Nucleus accumbens (tissue), 56 donors: ENCODE measurements at places on chromosomes 2 and 18.

- DNase-seq, result no peak
Measured at GRCh38 chr18:9849407-9850283, 36.1 kb upstream of the TXNDC2 start.

GRCh38 chr18:14093307-14093915 lies 38.8 kb downstream of the ZNF519 start:
- DNase-seq, result no peak

- DNase-seq, result no peak
Measured at GRCh38 chr2:226797289-226797988, 2.2 kb downstream of the IRS1 start.

GRCh38 chr2:24761866-24762265 lies 31.3 kb downstream of the PTRHD1 start:
- DNase-seq, result no peak

DNA sequence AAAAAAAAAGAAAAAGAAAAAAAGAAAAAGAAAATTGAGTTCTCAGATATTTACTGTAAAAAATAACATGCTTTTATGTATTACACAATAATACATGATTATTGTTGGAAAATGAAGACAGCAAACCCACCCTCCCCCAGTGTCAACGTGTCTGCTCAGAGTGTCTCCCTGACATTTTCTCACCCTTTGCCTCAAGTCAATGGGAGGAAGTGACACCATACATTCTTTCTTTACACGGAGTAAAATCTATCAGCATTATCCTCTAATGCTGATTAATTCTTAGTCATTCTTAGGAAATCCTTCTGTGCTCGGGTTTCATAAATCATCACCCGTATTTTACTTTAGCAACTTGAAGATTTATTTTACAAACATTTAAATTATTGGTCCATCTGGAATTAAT lies 32.0 kb downstream of the CTAGE1 start:
- DNase-seq, result no peak

- DNase-seq, result no peak
Measured at GRCh38 chr2:120935339-120936313, 200.0 kb downstream of the GLI2 start.

GRCh38 chr2:177275040-177275742 lies 10.7 kb upstream of the NFE2L2 start:
- DNase-seq, result no peak

- no peak for DNase-seq
Measured at GRCh38 chr2:181306785-181307184, 150.4 kb upstream of the ITGA4 start.

DNA sequence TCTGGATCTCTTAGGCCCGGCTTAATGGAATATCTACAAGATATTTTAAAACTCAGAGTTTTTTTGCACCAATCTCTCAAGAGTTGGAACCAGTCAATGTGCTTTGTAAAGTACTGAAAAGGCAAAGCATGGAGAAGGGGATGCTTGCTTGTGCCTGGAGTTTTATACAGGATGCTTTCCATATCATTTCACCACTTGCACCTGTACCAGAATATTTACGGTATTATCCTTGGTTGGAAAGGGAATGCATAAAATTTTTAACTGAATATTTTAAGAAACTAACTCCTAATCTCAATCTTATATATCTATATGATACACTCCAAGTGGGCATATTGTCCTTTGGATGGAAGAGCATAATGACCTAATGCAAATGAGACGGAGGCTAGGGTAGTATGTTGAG lies 318.7 kb downstream of the CLIP4 start:
- no peak for DNase-seq

DNA sequence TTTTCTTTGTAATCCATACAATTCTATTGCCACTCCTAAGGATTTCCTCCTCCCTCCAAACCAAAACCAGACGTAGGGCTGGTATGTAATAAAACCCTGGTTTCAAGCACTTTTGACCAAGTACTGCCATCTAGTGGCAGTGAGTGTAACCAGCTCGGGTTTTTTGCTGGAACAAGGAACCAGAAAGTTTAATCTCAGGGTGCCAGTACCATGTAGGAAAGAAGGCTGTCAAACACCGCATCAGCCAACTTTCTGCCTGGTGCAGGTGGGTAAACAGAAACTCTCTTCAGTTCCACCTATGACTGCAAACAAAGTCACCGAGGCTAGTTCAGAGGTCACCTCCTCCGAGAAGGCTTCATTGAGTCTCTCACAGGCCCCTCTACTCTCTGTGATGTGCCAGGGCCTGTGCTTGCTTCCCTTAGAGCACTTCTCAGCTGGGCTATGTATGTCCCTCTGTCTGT lies 10.2 kb upstream of the THNSL2 start:
- DNase-seq, result no peak

DNA sequence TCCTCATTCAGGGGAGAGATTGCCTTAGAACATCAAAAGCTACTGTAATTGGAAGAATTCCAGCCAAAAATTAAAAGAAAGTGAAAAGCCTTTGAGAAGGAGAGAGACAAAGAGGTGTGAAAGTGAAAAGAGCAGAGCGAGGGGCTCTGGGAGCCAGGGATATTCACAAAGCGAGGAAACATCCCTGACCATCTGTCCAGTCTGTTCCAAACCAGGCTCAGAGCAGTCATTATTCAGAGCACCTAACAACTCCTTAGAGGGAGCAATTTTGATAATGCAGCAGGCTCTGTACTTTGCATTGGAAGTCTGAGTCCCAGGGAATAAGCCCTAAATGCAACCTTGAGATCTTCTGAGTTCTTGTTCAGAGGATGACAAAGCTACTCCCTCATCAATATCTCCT lies 119.1 kb upstream of the LYPD1 start:
- no peak for DNase-seq

DNA sequence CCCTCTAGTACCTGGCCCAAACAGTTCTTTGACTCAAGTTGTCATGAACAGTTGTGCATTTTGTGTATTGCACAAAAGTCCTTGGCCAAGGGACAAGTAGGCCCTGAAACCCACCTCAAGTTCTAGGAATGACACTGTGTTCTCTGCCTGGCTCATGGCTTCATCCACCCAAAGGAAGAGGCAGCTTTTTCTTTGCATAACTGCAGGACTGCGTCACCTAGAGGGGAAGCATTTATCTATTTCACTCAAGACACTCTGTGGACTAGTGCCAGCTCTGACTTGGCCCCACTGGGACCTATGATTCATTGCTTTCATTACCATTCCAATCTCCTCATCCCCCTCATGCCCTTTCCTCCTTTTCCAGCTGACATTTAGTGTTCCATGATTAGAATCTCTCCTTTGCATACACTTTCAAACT lies 119.3 kb upstream of the SIX2 start:
- no peak for DNase-seq

DNA sequence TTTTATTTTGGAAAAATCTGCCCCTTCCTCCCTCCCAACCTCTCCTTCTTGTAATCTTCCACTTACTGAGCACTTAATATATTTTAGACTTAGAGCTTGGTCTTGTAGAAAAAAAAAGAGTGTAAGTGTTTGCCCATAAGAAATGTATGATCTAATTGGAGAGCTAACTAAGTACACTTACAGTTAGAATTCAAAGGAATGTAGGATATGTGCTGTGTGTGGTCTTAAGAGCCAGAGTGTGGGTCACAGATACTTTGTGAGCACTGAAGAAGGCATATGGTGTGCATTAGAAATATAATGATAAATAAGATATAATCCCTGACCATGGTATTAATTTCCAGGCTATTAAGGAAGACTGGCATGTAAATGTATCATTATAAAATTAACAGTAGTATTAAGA lies 91.8 kb upstream of the ZNF521 start:
- DNase-seq, result no peak

GRCh38 chr2:234671716-234672115 lies 174.8 kb upstream of the ARL4C start:
- no peak for DNase-seq

GRCh38 chr18:35707674-35708073 lies 126.1 kb downstream of the GALNT1 start:
- no peak for DNase-seq

DNA sequence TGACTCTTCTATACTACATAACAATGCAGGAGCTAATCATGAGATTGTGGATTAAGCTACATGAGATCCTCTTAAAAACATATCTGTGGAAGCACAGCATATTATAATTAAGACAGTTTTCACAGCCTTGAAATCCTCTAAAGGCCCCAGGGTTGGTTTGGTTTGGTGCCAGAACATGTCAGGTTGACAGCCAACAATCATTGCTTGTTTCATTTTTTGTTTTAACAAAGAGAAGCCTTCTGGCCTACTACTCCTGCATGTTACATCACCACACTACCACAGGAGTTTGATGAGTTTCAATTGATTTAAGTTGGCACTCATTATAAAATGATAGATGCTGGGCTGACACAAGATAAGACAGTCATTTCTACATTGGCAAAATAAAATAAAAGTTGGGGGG lies 255.9 kb upstream of the ERBB4 start:
- no peak for DNase-seq

- no peak for DNase-seq
Measured at GRCh38 chr2:23859983-23860382, 66.9 kb downstream of the ATAD2B start.

DNA sequence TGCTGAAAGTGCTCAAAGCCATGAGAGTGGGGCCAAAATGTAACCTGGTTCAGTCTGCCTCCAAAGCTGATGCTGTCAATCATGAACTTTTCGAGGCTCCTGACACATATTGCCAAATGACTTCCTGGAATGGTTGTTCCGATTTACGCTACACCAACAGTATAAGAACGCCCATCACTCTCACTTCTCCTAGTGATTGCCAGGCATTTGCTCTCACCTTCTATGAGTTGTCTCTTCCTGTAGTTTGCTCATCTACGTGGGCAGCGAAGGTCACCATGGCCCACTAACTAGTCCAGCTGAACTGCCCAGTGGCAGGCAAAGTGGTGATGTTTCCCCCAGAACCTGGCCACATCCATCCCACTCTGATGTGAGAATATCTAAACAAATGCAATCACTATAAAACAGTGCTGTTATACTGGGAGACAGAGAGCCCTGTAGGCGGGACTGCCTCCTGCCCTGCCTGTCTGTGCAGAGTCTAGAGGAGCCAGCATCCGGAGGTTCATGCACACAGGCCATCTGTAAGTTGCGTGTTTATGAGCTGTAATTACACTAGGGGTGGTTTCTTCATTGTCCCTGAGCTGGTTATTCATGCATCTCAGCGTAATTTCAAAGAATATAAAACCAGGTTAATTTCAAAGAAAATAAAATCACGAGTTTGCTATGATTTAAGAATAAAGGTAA lies 8.8 kb upstream of the CABLES1 start:
- no peak for DNase-seq

GRCh38 chr2:1461507-1462390 lies 48.5 kb downstream of the TPO start:
- DNase-seq, result no peak

DNA sequence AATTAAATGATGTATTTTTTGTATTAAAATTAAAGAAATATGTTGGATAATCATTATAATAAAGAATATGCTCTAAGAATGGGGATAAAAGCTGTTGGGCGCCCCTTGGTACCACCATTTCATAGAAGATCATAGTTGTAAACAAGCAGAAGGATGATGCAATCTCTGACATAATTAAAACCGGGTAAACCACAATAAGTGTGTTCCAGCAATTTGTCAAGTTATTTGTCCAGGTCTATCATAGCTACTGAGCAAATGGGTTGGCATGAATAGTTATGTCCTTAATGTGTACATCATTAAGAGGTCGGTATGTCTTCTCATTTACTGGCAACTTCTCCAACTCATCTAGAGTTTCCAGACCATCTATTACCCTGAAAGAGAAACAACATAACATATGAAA lies 6.7 kb upstream of the CLK1 start:
- no peak for DNase-seq

DNA sequence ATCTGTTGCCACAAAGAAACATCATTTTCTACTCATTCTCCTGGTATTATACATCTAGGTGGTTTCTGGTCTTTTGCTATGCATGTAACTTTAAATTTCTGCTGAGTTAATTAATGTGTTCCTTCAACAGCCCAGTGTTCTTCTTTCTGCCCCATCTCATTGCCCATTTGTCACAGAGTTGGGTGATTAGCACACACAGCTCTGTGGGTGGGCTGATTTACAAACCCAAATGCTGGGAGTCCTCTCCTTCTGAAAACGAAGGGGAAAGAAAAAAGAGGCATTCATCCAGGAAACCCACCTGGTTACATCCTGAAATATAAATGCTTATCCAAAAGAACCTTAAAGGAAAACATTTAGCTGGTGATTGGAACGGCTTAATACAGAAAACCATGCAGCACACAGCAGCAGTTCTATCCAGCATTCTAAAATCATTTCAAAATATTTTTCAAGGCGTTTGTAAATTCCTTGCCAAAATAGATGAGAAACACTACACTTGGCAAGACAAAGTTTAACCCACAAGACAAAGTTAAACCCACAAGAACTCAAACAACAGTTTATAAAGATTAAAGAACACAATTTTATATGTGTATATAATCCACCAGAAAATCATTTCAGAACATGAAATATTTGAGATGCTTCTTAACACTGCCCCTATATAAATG lies 177.9 kb downstream of the ANTXR1 start:
- DNase-seq, result no peak

GRCh38 chr2:216029416-216030129 lies 16.2 kb upstream of the MREG start:
- DNase-seq, result no peak

DNA sequence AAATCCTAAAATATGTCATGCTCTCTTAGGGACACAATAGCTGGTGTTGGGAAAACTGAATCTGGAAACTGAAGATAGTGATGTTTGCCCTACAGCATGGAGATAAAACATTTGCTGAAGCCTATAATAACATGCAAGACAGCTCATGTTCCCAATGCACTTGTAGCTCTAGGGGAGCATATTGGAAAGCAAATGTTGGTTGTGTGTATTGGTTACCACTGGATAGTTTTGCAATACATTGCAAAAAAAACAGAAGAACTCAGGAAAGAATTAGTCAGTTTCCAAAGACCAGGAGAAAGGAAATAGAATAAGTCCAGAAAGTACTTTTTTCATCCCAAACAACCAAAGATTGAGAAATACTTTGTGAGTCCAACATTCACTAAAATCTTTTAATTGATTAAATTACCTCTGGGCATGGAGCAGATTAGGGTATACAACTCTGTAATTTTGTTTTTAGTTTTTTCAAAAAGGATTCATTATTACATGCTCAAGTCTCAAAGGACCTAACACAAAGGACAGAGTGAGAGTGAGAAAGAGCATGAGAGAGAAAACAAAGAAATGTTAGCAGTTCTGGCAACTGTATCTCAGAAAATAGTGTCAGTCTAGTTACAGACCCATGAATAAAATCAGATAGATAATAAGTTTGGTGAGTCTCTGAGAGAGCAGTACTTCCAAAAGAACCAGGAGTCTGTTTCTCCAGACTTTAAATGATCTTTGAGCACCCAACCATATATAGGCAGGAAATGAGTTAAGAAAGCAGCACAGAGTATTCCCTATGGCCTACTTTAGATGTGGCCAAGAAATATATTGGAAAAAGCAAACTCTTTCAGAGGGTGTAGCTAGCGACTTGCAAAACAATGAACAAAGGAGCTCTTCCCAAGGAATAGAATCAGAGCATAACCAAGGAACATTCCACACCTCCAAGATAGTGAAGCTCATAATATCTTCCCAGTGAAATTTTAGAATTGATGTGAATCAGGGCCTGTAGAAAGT lies 36.6 kb upstream of the COL3A1 start:
- no peak for DNase-seq

GRCh38 chr2:127511917-127512316 lies 14.4 kb downstream of the IWS1 start:
- DNase-seq, result no peak

- no peak for DNase-seq
Measured at GRCh38 chr2:142822190-142822589, 55.3 kb upstream of the KYNU start.
